ENCODE measurements at places on chromosomes 2 and 18.

DNA sequence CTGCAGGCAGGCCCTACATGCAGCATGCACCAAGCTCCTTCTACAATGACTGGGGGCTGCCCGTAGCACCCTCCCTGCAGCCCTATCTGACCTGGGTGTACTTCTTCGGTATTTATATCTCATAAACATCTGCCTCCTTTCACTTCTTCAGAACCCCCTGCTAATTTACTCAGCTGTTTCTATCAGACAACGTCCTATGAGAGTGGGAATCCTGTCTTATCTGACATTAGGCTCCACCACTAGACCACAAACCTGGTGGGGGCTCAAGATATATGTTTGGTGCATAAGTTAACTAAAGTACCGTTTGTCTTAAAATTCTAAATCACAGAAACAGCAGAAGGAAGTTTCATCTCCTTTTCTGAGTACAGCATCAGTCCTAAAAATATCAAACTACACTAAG lies 10.6 kb downstream of the HSBP1L1 start:
- DNase-seq, result no peak

DNA sequence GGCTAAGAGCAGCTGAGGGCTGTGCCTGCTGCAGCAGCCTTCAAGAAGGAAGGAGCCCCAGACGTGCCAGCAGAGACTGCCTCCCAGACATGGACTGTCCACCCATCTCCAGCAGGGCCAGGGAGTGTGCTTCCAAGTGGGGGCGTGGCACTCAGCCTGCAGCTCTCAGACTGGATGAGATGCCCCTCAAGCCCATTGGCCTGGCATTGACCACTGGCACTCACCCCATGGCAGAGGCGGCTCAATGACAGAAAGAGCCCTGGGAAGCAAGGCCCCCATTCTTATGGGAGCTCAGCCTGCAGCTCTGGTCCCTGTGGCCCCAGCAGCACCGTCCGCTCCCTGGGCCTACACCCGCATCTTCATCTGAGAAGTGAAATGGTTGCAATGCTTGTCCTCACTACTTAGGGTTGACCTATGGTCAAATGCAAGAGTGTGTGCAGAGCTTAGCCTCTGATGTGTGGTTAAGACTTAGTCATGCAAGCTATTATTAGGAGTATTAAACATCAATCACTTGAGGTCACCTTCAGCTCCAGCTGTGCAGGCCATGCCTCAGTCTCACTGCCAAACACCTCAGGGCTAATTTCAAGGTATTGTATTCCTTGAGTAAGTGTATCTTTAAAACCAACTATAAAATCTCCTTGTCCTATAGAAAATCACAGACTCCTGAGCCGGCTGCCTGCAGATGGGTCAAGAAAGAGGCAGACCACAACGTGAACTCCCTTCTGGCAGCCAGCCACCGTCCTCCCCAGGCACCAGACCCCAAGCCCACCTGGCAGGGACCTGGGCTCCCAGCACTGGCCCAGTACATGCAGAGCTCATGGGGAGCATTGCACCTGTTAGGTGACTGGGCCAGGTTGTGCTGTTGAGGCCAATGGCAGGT lies 194.8 kb downstream of the NDUFA10 start:
- DNase-seq, result no peak

DNA sequence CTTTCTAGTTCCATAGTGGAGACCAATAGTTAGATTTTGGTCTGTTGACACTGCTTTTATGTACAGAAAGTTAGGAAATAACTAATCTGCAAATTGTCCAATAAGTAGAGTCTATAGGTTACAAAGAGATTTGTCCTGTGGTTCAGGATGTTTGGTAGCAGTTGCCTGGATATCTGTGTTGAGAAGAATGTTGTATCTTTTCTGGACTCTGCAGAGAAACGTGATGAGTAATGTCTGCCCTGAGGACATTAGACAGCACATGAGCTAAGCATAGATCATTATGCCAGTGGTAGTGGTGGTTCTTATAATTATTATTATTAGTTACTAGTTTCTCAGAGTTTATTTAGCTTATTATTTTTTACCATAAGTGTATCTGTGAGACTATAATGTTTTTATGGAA lies 65.8 kb downstream of the ANKRD62 start:
- DNase-seq, result no peak

- no peak for DNase-seq
These were observed 133.8 kb downstream of the ZNF516 start for GRCh38 chr18:76361219-76361618.

DNA sequence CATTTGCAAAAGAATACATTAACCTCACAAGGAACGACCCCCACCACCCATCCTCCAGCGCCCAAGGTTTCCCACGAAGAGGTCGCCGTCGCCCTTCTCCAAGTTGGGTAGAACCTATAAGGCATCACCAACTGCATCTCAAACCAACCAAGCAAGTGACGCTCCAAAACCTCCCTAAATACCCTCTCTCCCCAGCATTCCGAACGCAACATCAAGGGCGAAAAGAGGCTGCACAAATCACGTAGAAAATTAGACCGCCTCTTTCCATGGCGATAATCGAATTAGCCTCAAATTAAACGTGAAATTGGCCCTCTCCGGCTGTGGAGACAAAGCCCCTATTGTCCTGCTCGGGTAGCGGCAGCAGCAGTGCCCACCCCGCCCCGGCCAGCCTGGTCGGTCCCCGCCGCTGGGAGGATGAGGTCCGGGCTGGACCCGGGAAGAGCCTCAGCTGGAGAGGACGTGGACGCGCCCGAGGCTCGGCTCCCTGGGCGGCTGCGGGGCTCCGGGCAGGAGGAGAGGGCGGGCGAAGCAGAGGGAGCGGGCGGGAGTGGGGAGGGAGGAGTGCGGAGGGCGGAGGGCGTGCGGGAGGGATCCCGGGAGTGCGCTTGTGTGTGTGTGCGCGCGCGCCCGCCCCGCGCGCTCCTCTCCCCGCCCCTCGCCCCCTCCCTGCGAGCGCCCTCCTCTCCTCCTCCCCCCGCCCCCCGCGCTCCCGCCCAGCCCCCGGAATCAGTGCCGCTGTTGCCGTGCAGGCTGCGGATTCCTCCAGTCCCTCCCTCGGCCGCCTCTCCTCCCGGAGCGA lies at the start of gene SPTBN1:
SPTBN1 (plus strand) TSS at position 765 of the 799 bp plus-strand sequence. CDS start 70,092 bp downstream, outside the sequence.
- DNase-seq, result peak; percentile 19

- no peak for DNase-seq
These were observed 95.0 kb downstream of the MAPK4 start for GRCh38 chr18:50654658-50655550.

- no peak for DNase-seq
These were observed 114.5 kb upstream of the ALPP start for GRCh38 chr2:232264081-232264480.

GRCh38 chr2:197628043-197628500 lies 47.3 kb downstream of the RFTN2 start:
- no peak for DNase-seq

GRCh38 chr2:63894167-63894566 lies 52.5 kb downstream of the UGP2 start:
- DNase-seq, result no peak

DNA sequence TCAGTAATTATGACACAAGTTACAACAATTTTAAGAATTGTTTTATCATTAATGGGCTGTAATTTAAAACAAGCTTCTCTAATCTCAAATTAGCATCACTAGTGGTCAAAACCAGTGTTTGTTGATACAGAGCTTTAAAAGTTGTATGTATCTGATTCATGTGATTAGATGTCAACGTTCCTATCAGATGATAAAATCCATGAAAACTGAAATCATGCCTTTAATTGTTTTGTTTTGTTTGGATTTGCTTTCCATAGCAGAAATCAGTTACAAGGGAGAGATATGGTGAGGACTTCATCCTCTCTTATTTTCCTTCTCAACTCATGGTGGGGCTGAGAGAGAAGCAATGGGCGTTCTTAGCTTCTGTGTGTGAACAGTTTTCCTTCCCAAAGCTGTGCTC lies 469.6 kb downstream of the PID1 start:
- DNase-seq, result no peak

- DNase-seq, result no peak
These were observed 14.0 kb upstream of the ITGAV start for GRCh38 chr2:186575856-186576255.

- DNase-seq, result no peak
These were observed 332.8 kb upstream of the UBE2E3 start for GRCh38 chr2:180647621-180648020.

DNA sequence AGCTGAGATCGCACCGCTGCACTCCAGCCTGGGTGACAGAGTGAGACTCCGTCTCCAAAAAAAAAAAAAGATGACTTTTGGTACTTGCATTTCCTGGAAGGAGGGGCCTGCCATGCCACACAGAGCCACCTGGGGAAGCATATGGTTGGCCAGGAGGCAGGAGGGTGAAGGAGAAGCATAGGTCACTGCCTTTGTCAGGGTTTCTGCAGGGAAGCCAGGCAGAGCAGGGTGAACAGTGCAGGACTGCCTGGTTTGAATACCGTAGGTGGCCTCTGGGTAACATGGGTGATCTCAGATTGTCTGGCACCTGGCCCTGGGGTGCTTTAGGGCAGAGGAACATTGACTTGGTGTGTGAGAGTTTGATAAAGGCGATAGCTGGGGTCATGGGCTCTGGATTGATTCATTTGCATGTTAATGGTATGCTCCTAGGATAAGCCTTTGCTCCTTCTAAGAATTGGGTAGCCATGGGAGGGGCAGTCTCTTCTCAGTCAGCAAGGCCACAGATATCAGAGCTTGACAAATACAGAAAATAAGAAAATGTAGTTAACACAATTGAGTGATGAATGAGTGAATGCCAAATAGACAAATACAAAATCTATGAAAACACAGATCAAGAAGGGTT lies 124.0 kb upstream of the SEC11C start:
- DNase-seq, result no peak

- DNase-seq, result no peak
These were observed 59.4 kb downstream of the CERS6 start for GRCh38 chr2:168515502-168515901.

DNA sequence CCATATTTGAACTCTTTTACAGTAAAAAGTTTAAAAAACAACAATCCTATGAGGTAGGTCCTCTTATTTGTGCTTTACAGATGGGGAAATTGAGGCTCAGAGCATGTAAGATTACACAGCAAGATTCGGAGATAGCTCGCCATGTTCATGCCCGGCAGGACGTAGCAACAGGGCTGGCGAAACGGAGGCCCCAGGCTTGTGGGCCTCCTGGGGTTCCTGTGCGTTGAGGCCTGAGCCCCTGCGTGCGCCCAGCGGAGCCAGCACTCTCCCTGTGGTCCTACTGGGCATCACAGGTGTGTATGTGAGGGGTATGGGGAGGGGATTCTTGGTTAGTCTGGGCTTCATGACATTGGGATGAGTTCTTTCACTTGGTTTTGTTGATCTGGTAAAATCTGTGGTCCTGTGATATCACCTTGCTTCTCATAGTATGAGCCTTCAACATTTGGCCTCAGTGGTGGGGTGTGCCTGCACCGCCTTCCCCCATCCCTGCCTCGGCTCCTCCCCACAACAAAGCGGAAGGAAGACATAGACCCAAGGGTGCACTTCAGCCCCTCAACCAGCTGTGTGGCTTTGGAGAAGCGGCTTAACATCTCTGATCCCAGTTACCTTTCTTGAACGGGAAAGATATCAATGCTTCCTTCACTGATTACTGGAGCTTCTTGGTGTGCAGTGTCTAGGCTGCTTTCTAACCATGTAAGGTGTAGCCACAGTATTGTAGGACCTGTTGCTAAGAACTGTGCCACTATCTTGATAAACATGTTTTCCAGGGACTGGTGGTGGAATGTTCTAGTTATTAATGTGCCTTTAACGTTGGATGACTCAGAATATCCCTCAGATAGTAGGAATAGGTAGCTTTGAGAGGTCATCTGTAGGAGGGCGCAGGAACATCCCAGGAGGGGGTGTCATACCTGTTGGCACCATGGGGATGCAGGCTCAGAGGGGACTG lies 37.2 kb downstream of the HPCAL1 start:
- DNase-seq, result no peak

DNA sequence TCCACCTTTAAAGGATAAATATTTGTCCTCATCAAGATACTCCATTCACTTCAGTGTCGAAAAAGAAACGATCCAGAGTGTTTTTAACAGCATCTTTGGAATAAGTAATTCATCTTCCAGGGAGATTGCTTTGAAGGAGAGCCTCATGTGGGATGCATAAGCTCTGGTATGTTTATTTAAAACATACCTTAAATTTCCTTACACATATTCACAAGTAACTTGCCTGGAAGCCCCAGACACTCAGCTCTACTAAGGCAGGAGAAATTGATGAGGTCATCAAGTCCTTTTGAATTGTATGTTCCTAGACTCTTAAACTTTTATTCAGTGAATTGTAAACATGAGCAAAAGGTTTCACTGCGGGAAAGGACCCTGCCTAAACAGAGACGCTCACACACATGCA lies 103.0 kb downstream of the CDK15 start:
- no peak for DNase-seq

DNA sequence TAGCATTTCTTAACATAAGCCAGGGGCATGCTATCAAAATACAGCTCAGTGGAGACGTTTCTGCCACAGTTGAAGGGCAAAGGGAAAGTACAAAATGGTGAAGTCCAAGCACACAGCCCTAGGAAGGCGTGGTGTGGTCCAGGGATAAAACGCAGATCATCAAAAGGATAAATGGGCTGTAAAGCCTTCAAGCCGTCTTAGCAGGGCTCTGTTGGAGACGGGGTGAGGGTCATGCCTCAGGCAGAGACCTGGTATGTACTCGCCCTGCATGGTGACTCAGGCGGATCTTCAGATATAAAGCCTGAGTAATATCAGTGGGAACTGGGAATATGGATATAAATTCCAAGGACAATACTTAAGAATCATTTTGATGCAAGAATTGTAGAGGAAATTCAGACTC lies 61.2 kb downstream of the NGEF start:
- DNase-seq, result no peak

- DNase-seq, result no peak
These were observed 493 bp upstream of the PREB start for GRCh38 chr2:27134781-27135477.

- no peak for DNase-seq
These were observed 108.7 kb downstream of the EN1 start for GRCh38 chr2:118738524-118739308.

DNA sequence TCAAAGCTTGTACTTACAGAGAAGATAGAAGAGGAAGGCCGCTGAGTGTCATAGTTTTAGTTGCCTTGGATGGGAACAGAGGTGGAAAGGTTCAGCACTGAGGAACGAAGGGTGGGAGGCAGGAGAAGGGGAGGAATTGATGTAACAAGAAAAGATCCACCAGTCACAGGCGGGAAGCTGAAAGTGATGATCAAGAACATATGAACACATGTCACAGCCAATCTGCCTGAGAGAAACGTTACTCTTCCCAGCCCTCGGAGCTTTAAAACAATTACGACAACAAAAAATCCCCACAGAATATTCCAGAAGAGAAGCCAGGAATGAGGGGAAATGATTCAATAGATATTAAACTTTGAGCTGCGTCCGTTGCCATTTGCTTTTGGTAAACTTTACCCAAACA lies 87.1 kb downstream of the TSHZ1 start:
- DNase-seq, result no peak

GRCh38 chr2:199335502-199335901 lies 122.2 kb downstream of the SATB2 start:
- DNase-seq, result no peak

- no peak for DNase-seq
These were observed 31.9 kb downstream of the PRKRA start for GRCh38 chr2:178419123-178419522.
